ENCODE measurements at places on chromosomes 6 and 20.

DNA sequence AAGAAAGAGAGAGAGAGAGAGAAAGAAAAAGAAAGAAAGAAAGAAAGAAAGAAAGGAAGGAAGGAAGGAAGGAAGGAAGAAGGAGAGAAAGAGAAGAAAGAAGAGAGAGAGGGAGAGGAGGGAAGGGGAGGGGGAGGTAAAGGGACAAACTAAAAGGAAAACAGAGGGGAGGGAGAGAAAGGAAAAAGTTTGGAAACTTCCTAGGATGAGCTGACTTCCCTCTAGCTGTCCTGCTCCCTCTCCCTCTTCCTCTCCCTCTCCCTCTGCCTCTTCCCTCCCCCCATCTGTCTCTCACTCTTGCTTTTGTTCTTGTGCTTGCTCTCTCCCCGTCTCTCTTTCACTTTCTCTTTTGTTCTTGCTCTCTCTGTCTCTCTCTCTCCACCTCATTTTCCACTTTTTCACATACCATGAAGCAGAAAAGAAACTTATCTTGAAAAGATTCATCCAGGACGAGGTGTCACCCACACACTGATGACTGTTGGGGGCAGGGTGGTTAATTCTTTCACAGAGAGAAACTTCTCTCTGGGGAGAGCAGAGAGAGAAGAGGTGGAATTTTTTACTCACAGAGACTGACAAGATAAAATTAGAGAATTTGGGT, 56.4 kb upstream of the DUSP22 start:
- DNase-seq = no peak

- DNase-seq = no peak
These were observed 386.6 kb downstream of the NKAIN2 start for GRCh38 chr6:124190256-124190655.

GRCh38 chr20:50885068-50885467, 46.2 kb downstream of the ADNP start:
- no peak for DNase-seq

DNA sequence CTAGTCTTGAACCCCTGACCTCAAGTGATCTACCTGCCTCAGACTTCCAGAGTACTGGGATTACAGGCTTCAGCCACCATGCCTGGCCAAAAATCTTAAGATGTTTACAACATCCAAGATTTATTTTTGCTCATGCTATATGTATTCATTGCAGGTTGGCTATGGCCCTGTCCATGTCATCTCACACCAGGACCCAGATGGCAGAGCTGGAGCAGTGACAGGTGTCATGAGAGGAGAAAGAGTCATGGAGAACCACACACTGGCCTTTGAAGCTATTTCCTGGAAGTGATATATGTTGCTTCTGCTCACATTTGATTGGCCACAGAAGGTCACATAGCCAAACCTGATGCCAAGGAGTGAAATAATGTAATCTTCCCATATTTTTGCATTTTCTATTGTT, 13.8 kb upstream of the DDR1 start:
- no peak for DNase-seq

- no peak for DNase-seq
These were observed 169.2 kb downstream of the LMBRD1 start for GRCh38 chr6:69627625-69628024.

DNA sequence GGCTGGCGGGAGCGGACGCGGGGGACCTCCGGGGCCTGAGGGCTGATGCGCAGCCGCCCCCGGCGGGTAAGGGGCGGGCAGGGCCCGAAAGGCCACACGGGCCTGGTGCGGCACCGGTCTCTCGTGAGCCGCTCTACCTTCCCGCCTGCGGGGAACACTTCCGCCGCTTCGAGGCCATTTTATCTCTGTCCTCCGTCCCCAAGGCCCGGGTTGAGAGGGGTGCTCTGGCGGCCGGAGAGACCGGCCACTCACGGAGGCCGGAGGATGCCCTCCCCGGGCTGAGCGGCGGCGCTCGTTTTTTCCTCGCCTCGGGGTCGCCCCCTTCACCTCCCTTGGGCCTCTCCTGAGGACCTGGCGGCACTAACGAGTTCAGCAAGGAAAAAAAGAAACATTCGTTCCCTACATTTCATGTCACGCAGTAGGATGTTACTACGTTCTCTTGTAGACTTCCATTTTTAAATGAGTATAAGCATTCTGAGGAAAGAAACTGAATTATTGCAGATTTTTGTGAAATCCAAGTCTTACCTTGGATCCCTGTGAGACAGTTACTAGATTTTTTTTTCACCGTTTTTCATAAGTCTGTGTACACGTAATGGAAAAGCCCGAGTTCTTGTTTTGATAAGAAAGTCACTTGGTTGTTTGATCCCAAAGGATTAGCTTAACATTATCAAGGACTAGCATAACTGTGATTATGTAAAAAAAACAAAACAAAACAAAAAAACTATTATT, 575 bp downstream of the WTAP start:
- no peak for DNase-seq

DNA sequence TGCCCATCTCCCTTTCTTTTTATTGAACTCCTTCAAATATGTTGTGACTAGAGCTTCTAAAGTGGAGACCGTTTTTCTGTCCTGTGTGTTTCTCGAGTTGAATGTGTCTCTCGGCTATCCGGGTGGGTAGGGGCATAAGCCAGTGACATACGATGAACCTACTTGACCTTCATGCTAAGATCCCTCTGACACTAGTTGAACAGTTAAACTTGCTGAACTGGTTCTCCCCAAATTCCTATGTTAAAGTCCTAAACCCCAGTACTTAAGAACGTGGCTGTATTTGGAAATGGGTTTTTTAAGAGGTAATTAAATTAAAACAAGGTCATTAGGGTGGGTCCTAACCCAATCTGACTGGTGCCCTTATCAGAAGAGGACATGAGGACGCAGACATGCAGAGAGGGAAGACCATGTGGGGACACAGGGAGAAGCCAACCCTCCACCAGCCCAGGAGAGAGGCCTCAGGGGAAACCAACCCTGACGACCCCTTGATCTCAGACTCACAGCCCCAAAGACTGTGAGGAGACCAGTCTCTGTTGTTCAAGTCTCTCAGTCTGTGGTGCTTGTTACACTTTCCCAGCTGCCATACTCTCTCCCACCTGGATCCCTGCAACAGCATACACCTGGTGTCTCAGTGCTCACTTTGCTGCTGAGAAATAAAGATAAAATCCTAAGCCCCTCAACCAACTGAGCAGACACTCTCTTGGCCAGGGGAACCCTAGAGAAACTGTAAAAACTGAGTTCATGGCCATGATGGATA, 208.4 kb downstream of the MYLK4 start:
- DNase-seq = no peak

GRCh38 chr6:39829331-39829730, 37.2 kb downstream of the DAAM2 start:
- DNase-seq = no peak

DNA sequence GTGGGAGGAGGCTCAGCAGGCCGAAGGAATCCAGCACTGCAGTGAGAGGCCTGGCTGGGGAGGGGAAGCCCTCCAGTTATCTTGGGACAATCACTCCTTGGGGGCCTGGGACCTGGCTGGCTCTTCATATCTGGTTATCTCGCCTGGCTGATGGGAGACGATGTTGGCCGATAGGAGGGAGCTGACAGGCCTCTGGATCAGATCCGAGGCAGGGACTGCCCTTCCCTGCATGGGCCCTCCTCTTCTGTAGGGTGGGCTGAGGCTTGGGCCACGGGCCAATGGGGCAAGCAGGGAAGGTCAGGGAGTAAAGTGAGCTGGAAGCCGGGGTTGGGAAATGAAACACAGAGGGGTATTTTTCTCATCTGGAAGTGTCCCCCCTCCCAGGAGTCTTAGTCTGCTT, 25.2 kb downstream of the MANBAL start:
- no peak for DNase-seq

DNA sequence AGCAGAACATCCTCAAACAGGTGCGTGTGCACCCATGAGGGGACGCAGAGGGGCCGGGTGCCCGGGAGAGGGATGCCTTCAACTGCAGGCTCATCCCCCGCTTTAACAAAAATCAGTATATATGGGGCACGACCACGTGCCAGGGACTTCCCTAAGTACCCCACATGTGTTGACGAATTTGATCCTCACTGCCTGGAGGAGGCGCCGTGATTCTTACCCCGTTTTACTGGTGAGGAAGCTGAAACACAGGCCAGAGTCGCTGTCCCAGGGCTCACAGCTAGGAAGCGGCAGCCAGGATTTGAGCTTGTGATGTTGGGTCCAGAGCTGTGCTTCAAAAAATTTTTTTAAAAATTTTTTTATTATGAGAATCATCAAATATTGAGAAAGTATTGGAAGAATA, 44.8 kb downstream of the ITPR3 start:
- DNase-seq = no peak

DNA sequence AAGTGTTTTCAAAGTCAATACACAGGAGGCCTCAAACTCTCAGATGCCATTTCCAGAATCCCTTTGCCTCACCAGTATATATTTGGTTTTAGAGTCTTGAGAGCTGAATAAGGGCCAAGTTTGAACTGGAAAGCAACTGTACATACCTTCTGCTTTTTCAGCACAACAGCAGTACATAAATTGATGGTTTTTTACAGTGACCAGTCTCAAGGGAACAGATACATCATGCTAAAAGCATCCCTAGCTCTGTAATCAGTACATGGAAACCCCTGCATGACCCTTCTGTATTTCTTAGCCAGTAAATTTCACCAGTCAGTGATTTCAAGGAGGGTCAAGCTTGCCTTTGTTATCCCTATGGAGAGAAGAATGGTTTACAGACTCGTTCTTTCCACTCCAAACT, 40.6 kb upstream of the ECHDC1 start:
- DNase-seq = no peak

- DNase-seq = no peak
These were observed 127.1 kb downstream of the HDGFL1 start for GRCh38 chr6:22696481-22696880.

DNA sequence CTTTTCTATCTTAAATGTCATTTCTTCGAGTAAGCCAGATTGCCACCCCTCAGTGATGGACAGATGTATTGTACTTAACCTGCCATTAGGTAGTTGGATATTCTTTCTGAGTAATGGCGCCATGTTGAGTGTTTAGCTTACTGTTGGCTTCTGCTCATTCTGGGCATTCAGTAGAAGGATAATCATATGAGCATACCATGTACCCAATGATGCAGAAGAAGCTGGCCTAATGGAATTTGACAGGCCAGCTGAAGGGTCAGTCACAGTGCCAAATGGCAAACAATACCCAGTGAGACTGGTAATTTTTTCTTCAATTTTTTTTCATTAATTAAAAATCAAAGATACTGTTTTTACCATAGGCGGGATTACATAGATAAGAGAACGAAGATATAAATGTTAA, 1010.8 kb upstream of the EYS start:
- no peak for DNase-seq

- no peak for DNase-seq
These were observed 296.3 kb downstream of the QKI start for GRCh38 chr6:163710532-163711470.

- DNase-seq = no peak
These were observed 26.6 kb downstream of the NOL4L start for GRCh38 chr20:32558526-32558925.

DNA sequence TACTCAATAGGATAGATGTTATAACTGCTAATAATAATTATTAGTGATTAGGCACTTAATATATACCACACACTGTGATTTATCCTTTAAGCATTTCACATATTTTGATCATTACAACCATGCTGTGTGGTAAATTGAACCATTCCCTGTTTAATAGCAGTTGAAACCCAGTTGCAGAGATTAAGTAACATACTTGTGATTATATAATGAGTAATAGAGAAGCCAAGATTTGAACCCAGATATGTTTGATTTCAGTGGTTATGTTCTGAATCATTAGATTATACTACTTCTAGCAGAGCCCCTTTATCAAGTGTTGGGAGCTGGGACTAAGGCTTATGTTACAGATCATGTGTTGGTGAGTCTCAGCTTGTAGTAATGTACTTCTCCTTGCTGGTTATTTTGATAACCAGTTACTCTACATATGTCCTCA, 44.1 kb downstream of the STK4 start:
- DNase-seq = no peak

Measured in astrocyte of the cerebellum (primary cell).